ENCODE measurements at places on chromosomes 4 and X.

DNA sequence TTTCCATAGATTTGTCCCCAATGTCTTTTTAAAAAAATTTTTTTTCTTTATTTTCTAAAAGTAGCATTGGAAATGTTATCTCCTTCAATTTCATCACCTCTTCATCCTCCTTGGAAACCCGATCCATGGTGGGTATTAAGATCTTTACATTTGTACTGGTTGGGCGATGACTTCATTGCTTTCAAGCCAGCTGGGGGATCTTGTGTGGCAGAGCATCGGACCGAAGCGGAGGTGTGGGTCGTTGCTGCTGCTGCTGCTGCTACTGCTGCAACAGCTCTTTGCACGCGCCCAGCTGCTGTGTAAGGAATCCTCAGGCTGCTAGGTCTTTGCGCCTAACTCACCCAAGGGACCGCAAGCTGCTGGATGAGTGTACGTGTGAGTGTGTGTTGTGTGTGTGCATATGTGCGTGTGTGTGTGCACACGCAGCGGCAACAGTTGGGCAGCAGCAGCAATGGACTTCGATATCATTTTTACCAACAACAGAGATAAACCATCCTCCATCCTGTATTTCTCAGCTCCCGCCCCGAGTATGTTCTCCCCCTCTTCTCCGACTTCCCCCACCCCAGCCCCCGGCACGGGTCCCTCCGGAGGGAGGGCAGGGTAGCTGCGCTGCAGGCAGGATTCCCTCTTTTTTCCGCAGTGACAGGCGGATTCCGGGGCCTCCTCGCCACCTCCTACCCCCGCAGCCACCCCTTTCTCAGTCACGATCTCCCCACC, 768 bp upstream of the CDKL5 start:
- DNase-seq, result peak; percentile 34

DNA sequence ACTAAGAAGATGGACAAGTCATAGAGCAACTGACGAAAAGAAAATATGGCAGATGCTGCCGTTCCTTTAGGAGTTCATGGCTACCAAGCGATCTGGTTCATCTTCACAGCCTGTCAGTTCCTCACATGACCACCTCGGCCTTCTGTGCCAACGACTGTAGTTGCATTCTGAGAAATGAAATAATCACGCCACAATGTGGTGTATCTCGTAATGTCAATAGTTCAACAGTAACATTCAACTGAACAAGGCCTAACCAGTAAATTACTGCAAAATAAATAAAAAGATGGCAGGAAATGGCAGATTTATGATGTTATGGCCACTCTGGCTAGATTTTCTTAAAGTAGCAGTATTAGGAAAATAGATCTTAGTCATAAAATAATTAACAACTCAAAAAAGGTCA, 4.4 kb downstream of the GPRIN3 start:
- DNase-seq, result no peak

GRCh38 chr4:89251396-89251795, 56.2 kb downstream of the GPRIN3 start:
- no peak for DNase-seq

DNA sequence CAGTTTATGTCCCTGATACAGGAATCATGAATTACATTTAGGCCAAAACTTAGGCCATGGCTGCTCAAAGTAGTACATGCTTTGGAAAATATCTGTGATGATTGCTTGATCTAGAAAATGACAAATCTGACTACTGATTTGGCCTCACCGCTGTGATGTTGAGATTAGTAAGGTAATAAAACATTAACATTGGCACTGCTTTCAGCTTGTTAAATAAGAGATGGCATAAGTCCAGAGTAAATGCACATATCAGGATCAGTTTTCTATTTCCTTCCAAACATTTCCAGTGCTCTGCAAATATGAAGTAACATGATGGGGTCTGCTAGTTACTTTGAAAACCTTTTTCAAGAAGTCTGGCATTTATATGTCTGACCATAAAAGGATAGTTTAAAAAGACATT, 687.3 kb upstream of the ACTRT1 start:
- no peak for DNase-seq

GRCh38 chrX:97446298-97446882, 562.7 kb downstream of the RPA4 start:
- no peak for DNase-seq

DNA sequence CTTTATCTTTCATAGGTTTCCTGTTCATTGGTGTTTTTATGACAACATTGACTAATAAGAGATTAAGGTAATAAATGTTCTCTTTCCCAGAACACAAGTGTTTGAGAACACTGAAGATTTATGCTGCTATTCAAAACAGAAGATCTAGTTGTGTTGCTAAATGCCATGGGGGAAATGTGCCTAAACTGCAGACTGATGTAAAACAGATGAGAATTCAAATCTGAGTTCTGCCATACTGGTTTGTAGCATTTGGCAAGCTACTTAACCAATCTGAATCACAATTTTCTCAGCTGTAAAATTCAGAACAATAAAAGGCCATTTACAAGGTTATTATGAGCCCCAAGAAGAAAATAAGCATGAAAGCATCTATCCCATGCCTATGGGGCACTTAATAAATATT, 2.3 kb downstream of the SLC10A6 start:
- no peak for DNase-seq

- DNase-seq, result no peak
Measured at GRCh38 chr4:69026974-69027373, 69.3 kb upstream of the UGT2B7 start.

- DNase-seq, result no peak
Measured at GRCh38 chr4:21656832-21657231, 291.7 kb downstream of the KCNIP4 start.

DNA sequence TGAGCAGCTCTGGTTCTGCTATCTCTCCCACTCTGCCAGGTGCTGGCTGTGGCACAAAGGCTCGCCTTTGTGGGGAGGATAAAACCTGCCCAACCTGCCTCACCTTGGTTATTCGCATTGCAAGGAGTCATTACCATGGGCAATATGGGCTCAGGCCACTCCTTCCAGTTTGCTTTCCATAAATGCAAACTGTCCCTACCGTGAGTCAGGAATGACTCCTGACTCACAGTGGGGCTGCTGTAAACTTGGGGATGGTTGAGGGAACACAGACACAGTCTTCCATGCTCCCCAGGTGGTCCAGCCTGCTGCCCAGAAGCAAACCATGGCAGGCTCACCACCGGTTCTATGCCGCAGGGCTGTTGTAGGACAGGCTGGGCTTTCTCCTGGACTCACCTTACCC, 36.1 kb downstream of the COQ2 start:
- no peak for DNase-seq

DNA sequence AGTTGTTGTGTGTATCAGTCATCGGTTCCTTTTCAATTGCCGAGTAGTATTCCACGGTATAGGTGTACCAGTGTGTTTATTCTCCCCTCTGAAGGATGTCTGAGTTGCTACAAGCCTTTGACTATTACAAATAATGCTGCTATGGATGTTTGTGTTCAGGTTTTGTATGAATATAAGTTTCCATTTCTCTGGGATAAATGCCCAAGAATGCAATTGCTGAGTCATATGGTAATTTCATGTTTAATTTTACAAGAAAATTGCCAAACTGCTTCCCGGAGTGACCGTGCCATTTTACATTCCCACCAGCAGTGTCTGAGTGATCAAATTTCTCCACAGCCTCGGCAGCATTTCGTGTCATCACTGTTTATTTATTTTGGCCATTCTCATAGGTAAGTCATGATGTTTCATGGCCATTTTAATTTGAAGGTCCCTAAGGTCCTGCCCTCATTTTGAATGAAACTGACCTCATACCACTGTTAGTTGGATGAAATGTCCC, 73.9 kb downstream of the IRF2 start:
- peak; percentile 44 for DNase-seq

All from femur (tissue), 1 donor.